ENCODE measurements at places on chromosomes 6 and 20.

- no peak for DNase-seq
Observed at GRCh38 chr6:107064579-107065065, 36.6 kb downstream of the MTRES1 start.

GRCh38 chr6:16540804-16541752, 220.2 kb downstream of the ATXN1 start:
- DNase-seq = no peak

DNA sequence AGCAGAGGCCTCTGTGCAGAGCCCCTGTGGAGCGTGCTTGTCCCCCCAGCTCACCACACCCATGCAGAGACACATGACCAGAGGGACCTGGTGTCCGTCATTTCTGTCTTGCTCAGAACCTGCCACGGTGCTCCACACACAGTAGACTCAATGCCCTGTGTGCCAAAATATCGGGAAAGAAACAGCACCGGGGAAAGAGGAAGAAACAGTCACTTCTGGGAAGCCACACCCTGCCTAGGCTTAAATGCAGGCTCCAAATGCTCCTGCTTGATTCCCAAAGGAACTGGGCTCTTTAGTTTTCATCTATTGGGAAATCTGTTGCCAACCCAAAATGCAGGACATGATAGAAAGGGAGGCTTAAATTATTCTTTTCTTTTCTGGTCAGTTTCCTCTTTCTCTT, 503.9 kb downstream of the CD83 start:
- DNase-seq = no peak

DNA sequence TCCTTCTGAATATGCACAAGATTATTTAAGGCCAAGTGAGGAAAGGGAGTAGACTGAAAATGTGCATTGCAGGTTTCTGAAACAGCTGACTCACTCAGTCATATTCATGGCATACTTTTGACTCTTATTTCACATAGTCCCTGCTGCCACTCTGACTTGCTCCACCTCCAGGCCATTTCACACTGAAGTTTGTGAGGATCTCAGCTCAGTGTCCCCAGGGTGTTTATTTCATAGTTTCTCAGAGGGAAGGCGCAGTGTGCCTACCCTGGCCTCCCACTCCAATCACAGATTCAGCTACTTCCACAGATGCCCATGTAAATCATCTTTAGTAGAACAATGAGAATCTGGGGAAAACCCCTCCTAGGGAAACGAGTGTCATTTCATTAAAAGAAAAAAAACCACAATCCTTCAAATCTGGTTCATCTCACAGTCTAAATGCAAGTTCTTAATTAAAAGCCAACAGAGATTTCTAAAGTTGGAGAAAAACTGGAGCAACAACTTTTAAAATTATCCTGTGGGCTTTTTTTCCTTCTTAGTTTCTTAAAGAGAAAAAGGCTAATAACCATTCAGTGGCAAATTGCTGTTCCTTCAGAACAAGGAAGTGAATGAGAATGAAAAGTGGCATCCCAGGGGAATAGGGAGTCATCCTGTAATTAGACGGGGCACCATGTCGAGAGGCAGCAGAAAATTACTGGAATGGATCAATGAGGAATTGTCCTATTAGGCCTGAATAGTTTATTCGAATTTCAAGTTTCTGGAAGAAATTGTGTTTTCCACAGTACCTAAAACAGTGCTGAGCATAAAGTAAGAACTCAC, 133.6 kb downstream of the TFAP2B start:
- no peak for DNase-seq

DNA sequence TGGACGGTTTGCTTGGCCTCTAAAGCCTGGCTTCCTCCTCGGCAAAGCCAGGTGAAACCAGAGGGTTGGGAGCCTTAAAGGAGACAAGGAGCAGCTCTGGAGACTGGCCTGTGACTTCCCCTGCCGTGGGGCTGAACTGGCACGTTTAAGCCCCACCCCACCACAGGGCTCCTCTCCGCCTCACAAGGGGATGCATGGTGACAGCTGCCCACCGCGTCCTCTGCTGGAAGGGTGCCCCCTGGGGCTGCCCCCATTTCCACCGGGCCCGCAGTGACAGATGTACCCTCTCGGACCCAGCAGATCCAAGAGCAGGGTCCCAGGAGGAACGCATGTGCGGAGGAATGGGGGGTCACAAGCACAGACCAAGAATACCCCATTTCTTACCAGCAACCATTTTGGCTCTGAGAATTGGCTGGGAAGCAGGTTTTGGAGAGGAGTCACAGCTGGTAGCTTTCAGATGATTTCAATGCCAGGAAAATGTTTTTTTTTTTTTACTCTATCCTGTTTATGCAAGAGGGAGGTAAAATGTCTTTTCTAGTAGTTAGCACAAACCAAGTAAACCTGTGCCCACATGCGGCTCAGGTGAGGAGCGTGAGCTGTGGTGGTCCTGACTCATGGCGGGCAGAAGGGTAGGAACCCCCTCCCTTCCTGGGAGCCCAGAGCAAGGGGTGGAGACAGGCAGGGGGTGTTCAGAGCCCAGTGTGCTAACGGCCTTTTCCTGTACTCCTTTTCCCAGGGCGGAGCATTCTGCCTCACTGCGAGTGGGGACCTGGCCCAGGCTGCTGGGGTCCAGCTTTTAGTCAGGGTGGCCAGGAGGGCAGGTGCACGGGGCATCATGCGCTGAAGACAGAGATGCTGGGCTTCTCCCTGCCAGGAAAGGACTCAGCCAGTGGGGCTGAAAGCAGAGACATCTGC, 33.0 kb downstream of the FRMD1 start:
- DNase-seq = no peak

DNA sequence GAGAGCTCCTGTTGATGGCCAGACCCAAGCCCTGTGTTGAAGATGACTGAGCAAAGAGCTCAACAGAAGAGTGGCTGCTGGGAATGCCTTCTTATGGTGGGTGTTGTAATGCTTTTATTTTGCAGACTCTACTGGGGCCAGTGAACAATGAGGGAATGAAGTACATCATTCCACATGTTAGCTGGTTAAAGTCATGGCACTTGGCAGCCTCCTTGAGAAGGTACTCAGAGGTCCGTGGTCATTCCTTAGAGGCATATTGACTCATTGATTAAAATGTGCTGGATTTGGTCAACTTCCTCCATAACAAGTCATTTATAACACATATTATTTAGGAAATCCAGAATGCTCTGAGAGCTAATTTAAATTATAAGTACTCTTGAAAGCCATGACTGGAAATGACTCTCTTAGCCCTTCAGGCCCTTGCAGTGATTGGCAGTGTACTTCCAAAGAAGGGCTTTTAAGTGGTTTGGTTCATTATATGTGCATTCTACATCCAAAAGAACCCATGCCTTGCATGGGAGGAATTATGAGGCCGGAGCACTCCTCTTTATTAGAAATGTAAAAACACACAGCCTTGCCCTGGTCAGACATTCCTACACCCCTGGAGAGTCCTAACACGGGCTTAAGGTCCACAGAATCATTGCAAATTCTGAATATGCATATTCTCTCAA, 976.9 kb downstream of the KIF16B start:
- no peak for DNase-seq

GRCh38 chr6:35025232-35026188, 115.6 kb downstream of the TCP11 start:
- no peak for DNase-seq

- DNase-seq = no peak
Observed at GRCh38 chr6:150177259-150177951, 34.6 kb downstream of the PPP1R14C start.

- DNase-seq = no peak
Observed at GRCh38 chr6:167933847-167934246, 63.6 kb upstream of the KIF25 start.

- no peak for DNase-seq
Observed at GRCh38 chr20:16617056-16617455, 43.8 kb upstream of the KIF16B start.

DNA sequence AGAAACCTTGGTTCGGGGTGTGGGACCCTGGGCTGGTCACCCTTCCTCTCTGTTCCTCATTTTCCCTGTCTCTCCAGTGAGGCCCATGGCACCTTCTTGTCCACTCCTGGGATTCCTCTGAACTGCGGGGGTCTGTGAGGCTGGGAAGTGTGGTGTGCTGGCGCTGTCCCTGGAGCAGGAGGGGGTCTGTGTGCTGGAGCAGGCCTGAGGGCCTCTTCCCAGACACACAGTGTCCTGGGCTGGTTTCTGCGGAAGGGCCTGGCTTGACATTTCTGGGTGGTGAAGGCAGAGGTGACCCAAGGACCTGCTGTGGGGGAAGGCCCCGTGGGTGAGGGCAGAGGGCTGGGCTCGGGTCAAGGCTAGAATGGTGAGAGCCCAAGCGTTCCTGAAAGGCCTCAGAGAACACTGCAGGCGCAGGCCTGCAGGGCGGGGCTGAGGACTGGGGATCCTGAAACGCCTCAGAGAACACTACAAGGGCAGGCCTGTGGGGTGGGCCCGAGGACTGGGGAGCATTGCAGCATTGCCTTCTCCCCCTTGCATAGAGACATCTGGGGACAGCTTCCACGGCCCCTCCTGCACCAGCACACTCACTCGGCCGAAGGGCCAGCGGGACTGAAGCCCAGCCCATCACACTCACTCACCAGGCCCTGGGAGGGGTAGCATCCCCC, 10.6 kb upstream of the BAK1 start:
- no peak for DNase-seq

GRCh38 chr6:142943711-142944123, 1.3 kb downstream of the HIVEP2 start:
- no peak for DNase-seq

GRCh38 chr20:19478320-19478895, 266.0 kb downstream of the SLC24A3 start:
- no peak for DNase-seq

GRCh38 chr6:170073846-170074245, 217.0 kb downstream of the DLL1 start:
- DNase-seq = no peak

GRCh38 chr20:57657535-57658446, 37.6 kb upstream of the ZBP1 start:
- DNase-seq = peak; percentile 44

DNA sequence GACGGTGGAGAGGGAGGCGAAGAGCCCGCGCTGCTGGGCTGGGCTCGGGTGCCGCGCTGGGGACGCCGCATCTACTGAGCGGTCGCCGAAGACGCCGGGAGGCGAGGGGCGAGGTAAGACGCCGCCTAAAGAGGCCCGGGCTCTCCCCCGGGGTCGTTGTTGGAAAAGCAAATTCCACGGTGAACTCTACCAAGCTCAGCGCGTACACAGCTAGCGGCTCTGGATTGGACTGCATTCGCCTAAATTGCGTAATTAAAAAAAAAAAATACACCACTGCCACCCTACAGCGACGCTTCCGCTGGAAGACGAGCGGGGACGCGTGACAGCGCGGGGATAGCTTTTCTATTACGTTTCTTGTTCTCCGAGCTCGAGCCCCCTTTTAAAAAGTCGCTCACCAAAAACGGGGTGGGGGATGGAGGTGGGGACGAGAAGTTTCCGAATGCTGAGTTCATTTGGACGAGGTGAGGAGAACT, 92.0 kb upstream of the PRDM1 start:
- DNase-seq = no peak

GRCh38 chr20:6348908-6349307, 226.1 kb upstream of the FERMT1 start:
- DNase-seq = no peak

- DNase-seq = no peak
Observed at GRCh38 chr6:5878792-5879191, 127.9 kb downstream of the NRN1 start.

DNA sequence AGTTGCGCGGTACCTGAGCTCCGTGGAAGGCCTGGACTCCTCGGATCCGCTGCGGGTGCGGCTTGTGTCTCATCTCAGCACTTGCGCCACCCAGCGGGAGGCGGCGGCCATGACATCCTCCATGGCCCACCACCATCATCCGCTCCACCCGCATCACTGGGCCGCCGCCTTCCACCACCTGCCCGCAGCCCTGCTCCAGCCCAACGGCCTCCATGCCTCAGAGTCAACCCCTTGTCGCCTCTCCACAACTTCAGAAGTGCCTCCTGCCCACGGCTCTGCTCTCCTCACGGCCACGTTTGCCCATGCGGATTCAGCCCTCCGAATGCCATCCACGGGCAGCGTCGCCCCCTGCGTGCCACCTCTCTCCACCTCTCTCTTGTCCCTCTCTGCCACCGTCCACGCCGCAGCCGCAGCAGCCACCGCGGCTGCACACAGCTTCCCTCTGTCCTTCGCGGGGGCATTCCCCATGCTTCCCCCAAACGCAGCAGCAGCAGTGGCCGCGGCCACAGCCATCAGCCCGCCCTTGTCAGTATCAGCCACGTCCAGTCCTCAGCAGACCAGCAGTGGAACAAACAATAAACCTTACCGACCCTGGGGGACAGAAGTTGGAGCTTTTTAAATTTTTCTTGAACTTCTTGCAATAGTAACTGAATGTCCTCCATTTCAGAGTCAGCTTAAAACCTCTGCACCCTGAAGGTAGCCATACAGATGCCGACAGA, 9.9 kb downstream of the HEY2 start:
- no peak for DNase-seq

- DNase-seq = peak; percentile 65
Observed at GRCh38 chr20:33812152-33812849, 1.2 kb downstream of the CHMP4B start.

Data from epithelial cell of prostate (primary cell).